Activated T-helper 1 cell treated with anti-CD3 and anti-CD28 coated beads, Interleukin-2, amount 50 U/mL, for 16 hours (primary cell): ENCODE measurements at places on chromosomes 16 and 17.

DNA sequence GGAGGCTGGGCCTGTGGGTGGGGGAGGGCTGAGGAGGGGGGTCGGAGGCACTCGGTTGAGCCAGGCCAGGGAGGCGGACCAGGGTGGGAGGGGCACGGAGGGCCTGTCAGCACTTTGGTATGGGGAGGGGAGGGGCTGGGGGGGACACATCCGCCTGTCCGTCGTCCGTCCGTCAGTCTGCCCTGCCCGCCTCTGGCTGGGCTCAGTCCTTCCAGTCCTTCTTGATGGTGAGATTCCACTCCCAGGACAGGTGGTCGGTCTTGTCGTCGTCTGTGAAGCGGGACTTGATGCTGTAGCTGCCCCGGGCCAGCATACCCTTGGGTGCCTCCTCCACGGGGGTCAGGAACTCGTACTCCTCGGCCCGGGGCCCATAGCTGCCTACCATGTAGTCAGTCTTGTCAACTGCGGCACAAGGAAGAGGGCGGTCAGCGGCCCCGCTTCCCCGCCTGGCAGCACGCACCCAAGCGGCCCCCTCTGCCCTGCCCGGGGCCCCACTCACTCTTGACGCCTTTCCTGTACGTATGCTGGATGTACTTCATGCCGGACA is 2.4 kb downstream of the ARHGDIA start:
- DNase-seq, result no peak

DNA sequence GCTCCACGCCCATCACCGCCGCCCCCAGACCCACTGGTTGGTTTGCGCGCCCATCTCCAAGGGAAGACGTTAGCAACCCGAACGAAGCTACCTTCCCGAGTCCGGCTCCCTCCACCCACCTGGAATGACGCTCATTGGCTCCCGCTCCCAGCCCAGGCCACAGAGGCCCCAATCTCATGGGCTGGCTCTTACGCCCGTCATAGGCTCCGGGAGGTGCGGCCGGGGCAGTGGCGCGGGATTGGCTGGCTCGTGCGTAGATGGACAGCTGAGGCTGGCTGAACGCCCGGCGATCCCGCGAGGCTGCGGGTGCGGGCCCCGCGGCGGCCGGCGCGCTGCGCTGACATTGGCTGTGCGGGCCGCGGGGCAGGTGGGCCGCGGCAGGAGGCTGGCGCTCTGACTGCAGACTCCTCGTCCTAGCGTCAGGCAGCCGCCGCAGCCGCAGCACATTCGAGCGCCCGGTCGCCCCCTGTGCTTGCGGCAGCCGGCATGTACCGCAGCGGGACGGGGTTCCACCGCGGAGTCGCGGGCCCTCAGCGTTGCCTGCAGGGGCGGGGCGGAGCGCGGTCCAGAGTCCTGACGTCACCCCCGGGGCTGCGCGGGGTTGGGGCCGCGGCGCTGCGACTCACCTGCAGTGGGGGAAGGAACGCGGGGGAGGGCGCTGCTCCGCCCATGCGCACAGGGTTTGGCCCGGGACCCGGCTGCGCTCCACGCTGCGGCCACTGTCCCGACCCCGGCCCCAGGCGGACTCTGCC is 453 bp upstream of the MYH10 start:
- DNase-seq, result peak; percentile 78

DNA sequence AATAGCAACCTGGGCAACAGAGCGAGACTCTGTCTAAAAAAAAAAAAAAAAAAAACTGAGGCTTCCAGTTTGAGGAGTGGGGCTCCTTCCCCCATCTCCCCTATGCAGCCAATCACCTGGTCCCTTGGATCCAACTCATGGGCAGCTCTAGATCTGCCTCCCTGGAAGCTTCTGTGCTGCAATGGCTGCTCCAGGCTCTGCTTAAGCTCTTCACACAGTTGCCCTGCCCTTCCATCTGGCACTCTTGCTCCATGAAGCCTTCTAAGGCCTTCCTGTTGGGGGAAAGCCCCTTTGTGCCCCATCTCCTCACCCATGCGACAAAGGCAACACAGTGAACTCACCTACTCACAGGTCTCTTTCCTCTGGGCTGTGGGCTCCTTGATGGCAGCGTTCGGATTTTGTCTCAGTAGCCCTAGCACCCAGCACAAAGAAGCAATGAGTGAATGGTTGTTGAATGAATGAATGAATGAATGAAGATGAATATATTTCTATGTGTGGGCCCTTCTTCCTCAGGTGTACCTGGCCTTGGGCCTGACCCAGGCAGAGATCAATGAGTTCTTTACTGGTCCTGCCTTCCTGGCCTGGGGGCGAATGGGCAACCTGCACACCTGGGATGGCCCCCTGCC is 1.9 kb downstream of the NAGLU start:
- DNase-seq, result no peak

- DNase-seq, result no peak
These were observed 381.9 kb upstream of the TOM1L1 start for GRCh38 chr17:54518706-54519105.

DNA sequence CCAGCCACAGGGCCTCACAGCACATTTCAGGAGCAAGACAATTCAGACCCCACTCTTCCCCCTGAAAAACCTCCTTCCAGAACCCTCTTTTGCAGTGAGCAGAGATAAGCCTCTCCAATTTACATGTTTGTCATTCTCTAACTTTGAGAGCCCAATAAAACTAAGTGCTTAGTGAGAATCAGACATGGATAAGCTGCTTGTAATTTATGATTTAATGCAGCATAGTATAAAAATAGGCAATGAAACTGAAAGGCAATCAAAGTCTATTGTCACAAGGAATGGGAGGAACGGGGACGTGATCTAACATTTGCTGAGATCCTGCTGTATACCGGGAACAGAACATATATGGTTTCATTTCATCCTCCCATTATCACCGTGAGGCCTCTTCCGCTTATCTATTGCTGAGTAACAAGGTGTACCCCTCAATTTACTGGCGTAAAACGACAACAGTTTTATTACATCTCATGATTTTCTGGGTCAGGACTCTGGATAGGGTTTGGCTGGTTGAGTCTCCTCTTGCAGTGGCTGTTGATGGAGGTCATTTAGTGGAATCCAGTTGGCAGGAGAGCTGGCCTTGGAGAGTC is 597.4 kb downstream of the MAF start:
- no peak for DNase-seq

DNA sequence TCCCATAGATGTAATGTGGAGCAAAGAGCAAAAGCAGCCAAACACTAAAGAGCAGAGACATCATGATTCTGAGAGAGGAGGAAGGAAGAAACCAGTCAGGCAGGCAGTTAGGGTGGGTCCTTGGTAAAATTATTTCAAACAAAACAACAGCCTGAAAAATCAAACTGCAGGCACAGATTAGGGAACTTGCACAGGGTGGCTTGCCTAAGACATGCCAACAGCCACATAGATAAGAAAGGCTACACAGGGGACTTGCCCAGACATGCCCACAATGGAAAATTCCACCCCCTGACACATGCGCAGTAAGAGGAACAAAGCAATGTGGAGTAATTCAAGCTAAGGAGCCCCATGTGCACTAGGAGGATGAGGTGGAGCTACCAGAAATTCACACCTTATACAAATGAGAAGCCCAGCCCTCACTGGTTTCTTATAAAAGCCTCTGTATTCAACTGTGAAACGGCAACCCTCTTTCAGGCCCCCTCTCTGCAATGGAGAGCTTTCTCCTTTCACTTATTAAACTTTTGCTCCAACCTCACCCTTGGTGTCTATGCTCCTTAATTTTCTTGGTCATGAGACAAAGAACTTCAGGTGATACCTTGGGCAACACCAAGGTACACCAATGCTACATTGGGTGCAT is 7.3 kb upstream of the GAS7 start:
- no peak for DNase-seq
